ENCODE measurements at places on chromosomes 7 and 10. TPM values are rescaled to one million over a fixed set of nuclear protein-coding genes. Genes with fewer than 3 reads are reported as not detected.

The C7orf33 gene
- not detected for total RNA-seq

GRCh38 chr7:17027789-17028152 lies 146.0 kb upstream of the AGR3 start:
- no peak for DNase-seq

The CYP3A7 gene
- not detected for total RNA-seq

DNA sequence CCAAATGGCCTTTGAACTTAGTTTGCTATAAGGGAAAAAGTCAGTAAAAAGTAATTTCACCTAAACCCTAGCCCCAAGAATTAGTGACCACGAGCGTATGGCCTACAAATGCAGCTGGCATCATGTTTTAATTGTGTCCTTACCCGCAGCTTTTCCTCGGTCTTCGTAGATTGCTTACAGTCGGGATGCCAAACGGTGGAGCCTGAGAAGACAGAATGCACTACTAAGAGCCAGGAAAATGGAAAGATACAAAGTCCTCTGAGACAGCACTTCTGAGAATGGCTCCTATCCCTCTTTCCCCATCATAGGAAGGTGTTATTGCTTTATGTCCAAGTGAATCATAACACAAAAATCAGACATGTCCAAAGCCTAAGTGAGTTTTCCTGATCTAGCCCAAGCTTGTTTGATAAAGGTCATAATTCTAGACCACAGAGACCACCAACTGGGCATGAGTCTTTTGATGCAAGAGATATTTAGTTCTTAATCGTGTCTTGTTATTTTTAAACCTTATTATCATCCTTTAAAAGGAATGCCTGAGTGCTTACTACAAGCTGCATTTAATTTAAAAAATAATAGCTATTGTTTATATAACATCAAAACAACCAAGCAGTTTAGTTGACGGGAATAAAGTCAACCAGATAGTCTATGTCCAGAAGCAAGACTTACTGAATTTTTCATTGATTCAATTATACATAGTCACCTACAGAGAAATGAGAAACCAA lies 83.7 kb upstream of the AFAP1L2 start:
- DNase-seq = peak; percentile 45

DNA sequence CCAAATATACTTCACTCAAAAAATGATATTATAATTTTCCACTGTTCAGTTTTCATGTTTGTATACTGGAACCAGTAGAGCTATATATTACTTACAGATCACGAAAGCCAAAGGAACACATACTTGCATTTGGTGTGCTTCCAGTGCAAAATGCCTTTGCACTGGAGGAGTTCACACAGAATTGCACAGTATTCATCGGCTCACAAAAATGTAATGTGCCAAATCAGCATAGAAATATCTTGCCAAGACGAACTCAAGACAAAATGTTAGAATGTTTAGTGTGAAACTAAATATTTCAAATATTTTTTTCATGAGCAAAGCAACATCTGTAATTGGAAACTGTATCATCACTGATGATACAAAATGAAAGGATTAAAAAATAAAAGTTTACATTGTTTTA lies 646.2 kb upstream of the SEMA3D start:
- DNase-seq = peak; percentile 11

The TCF7L2 gene
- 1.3 TPM for total RNA-seq

DNA sequence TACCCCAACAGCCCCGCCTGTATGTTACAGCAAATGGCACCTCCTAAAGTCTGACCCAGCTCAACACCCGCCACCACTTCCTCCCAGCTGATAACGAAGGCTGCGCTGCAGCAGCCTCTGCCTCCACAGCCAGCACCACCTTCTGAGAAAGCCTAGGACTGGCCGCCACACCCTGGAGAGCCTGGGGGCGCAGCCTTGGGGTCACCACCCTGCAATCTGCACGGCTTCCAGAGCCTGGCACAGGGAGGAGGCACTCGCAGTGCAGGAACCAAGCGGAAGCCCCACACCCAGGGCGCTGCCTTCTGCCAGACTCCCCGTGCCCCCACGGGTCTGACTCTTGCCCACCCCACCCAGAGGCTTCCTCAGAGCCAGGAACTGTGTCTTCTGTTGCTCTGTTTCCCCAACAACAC lies 112.5 kb downstream of the MAD1L1 start:
- no peak for DNase-seq

The NUTM2A gene
- total RNA-seq = under 0.01 TPM

GRCh38 chr7:52472006-52472620 lies 563.3 kb upstream of the POM121L12 start:
- no peak for DNase-seq

The SPDYE9 gene
- total RNA-seq = not detected

DNA sequence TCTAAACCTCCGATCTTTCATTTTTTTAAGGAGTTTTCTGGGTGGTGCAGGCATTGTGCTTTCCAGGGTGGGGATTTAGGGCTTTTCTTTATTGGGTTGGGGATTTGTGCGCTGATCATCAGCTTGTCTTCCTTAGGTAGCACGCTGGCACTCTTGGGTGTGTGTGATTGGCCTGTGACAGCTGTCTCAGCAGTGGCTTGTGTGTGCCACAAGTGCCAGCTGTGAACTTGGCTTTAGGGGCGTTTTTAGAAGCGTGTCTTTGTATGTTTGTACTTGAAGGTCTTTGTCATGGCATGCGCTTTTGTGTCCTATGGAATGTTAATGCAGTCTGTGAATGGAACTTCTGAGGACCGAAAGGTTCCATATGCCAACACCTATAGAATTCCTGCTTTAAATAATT lies 788 bp downstream of the AKAP9 start:
- peak; percentile 18 for DNase-seq

GRCh38 chr10:88979153-88979562 lies 11.4 kb upstream of the FAS start:
- DNase-seq = peak; percentile 76

The NYAP1 gene
- 0.28 TPM for total RNA-seq

GRCh38 chr7:105198223-105198622 lies 184.2 kb downstream of the KMT2E start:
- peak; percentile 95 for DNase-seq

All from IMR-90 (cell line).